GM23338 (cell line): ENCODE measurements at places on chromosomes 4 and X. TPM values are rescaled to one million over a fixed set of nuclear protein-coding genes. Genes with fewer than 3 reads are reported as not detected.

DNA sequence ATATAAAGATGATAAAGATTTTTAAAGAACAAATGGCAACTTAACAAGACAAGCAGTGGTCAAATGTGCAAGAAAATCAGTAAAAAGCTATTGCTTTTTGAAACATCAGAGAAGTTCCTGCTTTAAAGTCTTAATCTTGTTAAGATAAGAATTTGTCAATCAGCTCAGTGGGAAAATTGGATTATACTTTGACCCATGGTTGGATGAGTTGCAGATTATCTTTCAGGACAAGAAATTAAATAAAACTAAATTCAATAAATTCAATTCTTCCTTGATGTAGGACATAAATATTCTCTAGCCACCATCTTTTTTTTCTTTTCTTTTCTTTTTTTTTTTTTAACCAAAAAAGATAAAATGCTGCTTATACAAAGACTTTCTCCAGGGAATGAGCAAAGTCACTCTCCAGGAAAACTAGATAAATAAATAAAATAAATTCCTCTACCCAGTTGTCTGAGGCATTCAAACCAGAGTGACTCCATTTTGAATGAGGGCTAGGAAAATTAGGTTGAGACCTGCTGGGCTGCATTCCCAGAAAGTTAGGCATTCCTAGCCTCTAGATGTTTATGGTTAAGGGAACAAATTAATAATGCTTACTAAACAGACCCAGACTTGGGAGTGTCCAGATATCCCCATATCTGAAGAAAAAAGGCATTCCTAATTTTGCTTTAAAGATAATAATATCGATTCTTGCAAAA is 211.2 kb downstream of the SNCA start:
- H3K27ac ChIP-seq, result no peak overlapping the region
- no peak overlapping the region for H3K4me3 ChIP-seq
- no peak for DNase-seq
- H3K27me3 ChIP-seq, result no peaks in the 10 kb centered on the region

DNA sequence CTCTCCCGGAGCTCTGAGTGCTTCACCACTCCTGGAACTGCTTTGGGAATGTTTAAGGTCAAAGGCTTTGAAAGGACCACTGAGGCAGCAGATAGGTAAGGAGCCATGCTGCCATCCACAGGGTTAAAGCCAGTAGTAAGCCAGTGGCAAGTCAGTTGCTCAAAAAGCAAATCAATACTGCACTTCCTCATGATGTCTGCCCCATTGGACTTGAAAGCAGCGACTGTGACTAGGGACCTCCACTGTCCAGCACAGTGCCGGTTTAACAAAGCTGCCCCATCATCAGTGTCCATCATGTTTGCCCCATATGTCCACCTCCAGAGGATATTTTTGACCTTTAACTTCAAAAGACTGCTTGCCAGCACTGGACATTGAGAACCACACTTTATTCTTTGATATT is 49.9 kb upstream of the FGF13 start:
- no peaks in the 10 kb centered on the region for H3K36me3 ChIP-seq
- H3K4me1 ChIP-seq, result no peaks in the 10 kb centered on the region
- no peak for DNase-seq
- no peak overlapping the region for H3K4me3 ChIP-seq
- no peaks in the 10 kb centered on the region for H3K27me3 ChIP-seq
- H3K27ac ChIP-seq, result no peak overlapping the region

DNA sequence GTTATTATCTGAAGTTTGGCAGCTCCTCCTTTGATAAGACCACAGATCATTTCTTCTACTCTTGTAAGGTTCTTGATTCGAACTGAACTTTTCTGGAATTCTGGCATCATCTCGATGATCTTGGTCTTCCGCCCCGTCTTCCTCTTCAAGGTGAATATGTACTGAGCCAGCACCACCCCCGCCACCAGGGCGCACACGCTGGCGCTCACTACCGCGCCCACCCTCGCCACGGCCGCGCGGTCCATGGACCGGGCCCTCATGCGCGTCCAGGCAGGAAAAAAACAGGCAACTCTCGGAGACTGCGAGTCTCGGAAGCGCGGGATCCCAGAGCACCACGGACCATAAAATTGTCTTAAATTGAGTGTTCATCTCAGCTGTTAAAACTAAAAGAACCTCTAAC is 458.4 kb upstream of the NDST3 start:
- H3K27ac ChIP-seq, result no peak overlapping the region
- no peaks in the 10 kb centered on the region for H3K27me3 ChIP-seq
- H3K4me3 ChIP-seq, result no peak overlapping the region
- no peaks in the 10 kb centered on the region for H3K36me3 ChIP-seq

- no peaks in the 10 kb centered on the region for H3K36me3 ChIP-seq
- DNase-seq, result no peak
- no peak overlapping the region for H3K27ac ChIP-seq
- no peak overlapping the region for H3K4me3 ChIP-seq
Measured at GRCh38 chrX:17563076-17563475, 174.2 kb upstream of the SCML1 start.

- no peaks in the 10 kb centered on the region for H3K27me3 ChIP-seq
- no peak overlapping the region for H3K4me3 ChIP-seq
- H3K36me3 ChIP-seq, result no peaks in the 10 kb centered on the region
- no peak for DNase-seq
Measured at GRCh38 chr4:42785817-42786216, 106.7 kb upstream of the GRXCR1 start.

DNA sequence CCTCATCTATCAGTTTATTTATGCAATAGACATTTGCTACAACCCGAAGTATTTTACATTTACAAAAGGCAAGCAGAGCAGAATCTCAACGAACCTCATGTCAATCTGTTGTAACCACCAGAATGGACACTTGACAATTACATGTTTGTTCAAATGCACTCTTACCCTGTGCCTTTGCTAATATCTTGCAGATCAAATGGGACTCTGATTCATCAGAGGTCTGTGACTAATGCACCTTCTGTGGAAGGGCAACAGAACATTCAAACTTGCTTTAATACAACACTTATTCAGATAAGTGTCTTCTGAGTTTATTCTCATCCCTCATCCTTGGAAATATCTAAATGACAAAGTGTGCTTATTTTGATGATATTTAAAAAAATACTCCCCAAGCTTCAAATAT is 644.7 kb upstream of the PCDH10 start:
- no peak overlapping the region for H3K4me3 ChIP-seq
- no peaks in the 10 kb centered on the region for H3K27me3 ChIP-seq
- peaks cover 7% of the 10 kb centered on the region for H3K4me1 ChIP-seq

DNA sequence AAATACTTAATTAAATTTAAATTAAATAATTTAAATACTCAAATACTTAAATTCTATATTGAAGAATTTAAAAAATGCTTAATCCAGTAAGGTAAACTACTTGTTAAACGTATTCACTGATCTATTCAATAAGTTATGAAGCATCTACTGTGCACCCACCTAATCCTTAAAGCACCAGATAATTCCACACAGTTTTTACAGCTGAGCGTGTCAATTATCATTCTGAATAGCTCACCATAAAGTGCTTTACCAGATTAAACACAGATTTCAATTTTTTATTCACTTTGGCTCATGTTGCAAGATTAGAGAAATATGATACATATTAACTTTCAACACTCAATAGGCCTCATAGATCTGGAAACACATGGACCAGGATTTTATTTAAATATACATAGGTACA is 79.2 kb upstream of the DDIT4L start:
- H3K4me3 ChIP-seq, result no peak overlapping the region
- DNase-seq, result no peak
- no peaks in the 10 kb centered on the region for H3K4me1 ChIP-seq

GRCh38 chr4:120286813-120287212 is 220.2 kb upstream of the MAD2L1 start:
- H3K27ac ChIP-seq, result no peak overlapping the region
- peak; percentile 40 for DNase-seq
- no peaks in the 10 kb centered on the region for H3K4me1 ChIP-seq
- H3K36me3 ChIP-seq, result no peaks in the 10 kb centered on the region

GRCh38 chr4:13515268-13515667 is 29.0 kb downstream of the NKX3-2 start:
- peaks cover 47% of the 10 kb centered on the region for H3K4me1 ChIP-seq
- peaks cover 8% of the 10 kb centered on the region for H3K27me3 ChIP-seq
- H3K36me3 ChIP-seq, result no peaks in the 10 kb centered on the region
- H3K27ac ChIP-seq, result no peak overlapping the region
- DNase-seq, result no peak

DNA sequence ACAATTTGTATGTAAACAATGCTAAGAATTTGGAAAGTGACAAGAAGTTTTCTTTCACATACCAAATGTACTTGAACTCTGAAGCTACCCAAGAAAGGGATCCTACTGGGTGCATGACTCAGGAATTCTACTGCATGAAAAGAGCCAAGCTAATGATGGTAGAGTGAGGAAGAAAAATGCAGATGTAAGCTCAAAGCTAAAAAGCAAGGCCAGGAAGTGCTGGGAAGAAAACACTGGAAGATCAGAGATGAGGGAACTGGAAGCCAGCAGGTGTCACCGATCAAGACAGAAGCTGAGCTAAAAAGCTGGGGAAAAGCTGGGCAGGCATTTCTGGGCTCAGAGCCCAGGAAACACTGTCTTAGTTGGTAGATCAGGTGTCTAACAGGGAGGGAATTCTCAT is 449.1 kb downstream of the NKX6-1 start:
- peak; percentile 85 for DNase-seq
- H3K4me1 ChIP-seq, result peaks cover 31% of the 10 kb centered on the region
- no peaks in the 10 kb centered on the region for H3K36me3 ChIP-seq
- H3K4me3 ChIP-seq, result no peak overlapping the region
- H3K27me3 ChIP-seq, result no peaks in the 10 kb centered on the region

DNA sequence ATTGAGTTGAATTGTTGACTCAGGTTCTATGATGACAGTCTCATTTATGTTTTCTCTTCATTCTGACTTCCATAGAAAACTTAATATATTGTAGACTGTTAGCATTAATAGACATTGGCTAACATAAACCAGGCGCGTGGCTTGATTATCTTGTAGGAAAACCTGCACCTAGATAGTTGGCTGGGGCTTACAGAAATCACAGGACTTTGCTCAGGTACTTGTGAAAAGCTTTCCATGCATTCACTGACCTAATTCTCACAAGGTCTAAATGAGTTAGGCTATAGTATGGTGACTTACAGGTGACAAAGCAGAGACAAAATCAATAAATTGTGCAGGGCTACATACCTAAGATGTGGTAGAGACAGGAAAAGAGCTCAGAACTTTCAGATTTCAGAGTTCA is 212.8 kb downstream of the GPAT3 start:
- H3K4me1 ChIP-seq, result no peaks in the 10 kb centered on the region
- no peak overlapping the region for H3K4me3 ChIP-seq
- no peaks in the 10 kb centered on the region for H3K36me3 ChIP-seq
- H3K27me3 ChIP-seq, result no peaks in the 10 kb centered on the region
- DNase-seq, result no peak
- H3K27ac ChIP-seq, result no peak overlapping the region

DNA sequence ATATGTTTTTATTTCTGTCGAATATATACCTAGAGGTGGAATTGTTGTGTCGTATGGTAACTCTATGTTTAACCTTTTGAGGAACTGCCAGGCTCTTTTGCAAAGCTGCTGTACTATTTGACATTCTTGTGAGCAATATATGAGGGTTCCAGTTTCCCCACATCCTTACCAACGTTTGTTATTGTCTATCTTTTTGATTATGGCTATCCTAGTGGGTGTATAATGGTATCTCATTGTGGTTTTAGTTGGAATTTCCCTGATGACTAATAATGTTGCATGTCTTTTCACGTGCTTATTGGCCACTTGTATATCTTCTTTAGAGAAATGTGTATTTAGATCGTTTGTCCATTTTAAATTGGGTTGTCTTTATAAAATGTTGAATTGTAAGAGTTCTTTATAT is 24.5 kb downstream of the REPS2 start:
- no peaks in the 10 kb centered on the region for H3K4me1 ChIP-seq
- H3K4me3 ChIP-seq, result no peak overlapping the region
- no peak overlapping the region for H3K27ac ChIP-seq

- no peak overlapping the region for H3K27ac ChIP-seq
- no peaks in the 10 kb centered on the region for H3K27me3 ChIP-seq
- DNase-seq, result no peak
- H3K4me1 ChIP-seq, result peaks cover 7% of the 10 kb centered on the region; the same call in 1 of the 2 replicates
Measured at GRCh38 chrX:122586831-122587230, 597.2 kb upstream of the GRIA3 start.

GRCh38 chr4:20395160-20395773 is 143.6 kb downstream of the SLIT2 start:
- no peak overlapping the region for H3K4me3 ChIP-seq
- peak; percentile 88 for DNase-seq
- no peak overlapping the region for H3K27ac ChIP-seq
- H3K4me1 ChIP-seq, result peaks cover 5% of the 10 kb centered on the region
- H3K27me3 ChIP-seq, result no peaks in the 10 kb centered on the region
- no peaks in the 10 kb centered on the region for H3K36me3 ChIP-seq

DNA sequence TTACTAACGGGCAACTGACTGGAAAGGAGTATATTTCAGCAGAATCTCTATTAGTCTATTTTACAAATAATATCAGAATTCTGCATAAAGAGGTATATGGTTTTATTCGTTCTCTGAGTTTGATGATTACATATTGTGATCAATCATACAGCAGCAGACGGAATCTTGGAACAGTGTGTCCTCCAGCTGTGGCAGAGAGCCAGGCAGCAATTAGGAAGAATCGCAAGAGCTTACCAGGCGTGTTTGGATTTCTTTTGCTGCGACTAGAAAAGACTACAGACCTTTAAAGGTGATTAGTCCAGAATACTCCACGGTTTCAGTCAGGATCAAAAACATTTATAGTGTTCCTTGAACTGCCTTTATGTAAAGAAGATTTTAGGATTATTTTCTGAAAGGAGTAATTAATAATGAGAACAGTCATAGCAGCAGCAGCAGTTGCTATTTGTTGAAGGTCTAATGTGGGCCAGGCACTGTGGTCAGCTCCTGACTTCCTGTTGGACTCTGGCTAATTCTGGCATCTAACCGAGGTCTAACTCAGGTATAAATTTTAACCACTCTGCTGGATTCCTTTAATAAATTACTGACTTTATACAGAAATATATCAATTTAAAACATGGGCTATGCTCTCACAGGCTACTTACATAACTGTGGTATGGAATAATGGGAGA is 225.3 kb upstream of the CXorf66 start:
- no peaks in the 10 kb centered on the region for H3K4me1 ChIP-seq
- H3K27ac ChIP-seq, result no peak overlapping the region
- H3K27me3 ChIP-seq, result no peaks in the 10 kb centered on the region
- no peaks in the 10 kb centered on the region for H3K36me3 ChIP-seq
- H3K4me3 ChIP-seq, result no peak overlapping the region
- DNase-seq, result no peak

GRCh38 chrX:63506320-63506719 is 155.2 kb upstream of the SPIN4 start:
- no peaks in the 10 kb centered on the region for H3K36me3 ChIP-seq
- peak; percentile 61 for DNase-seq
- no peak overlapping the region for H3K4me3 ChIP-seq
- peaks cover 7% of the 10 kb centered on the region; the same call in 1 of the 2 replicates for H3K4me1 ChIP-seq
- no peaks in the 10 kb centered on the region for H3K27me3 ChIP-seq
- H3K27ac ChIP-seq, result no peak overlapping the region

The CT45A5 gene
- total RNA-seq, result not detected in 2 replicates

The GAGE12H gene
- total RNA-seq, result not detected in 2 replicates

The CYTL1 gene
- total RNA-seq, result 8.3 and 12.6 TPM in 2 replicates

The PPP1R2C gene
- not detected in 2 replicates for total RNA-seq

The SPP1 gene
- 41.3 and 43.1 TPM in 2 replicates for total RNA-seq

The RS1 gene
- total RNA-seq, result not detected in 2 replicates

The CNKSR2 gene
- total RNA-seq, result 40.9 and 49.5 TPM in 2 replicates

The NDST3 gene
- total RNA-seq, result 0.31 and 0.56 TPM in 2 replicates

The GUCY1A1 gene
- not detected in 2 replicates for total RNA-seq
